Vagina (tissue), 2 donors: ENCODE measurements at places on chromosomes 6 and 20.

- no peak for DNase-seq
Observed at GRCh38 chr20:6882561-6883291, 115.2 kb downstream of the BMP2 start.

GRCh38 chr6:139500977-139501376 is 126.5 kb upstream of the CITED2 start:
- DNase-seq, result no peak

DNA sequence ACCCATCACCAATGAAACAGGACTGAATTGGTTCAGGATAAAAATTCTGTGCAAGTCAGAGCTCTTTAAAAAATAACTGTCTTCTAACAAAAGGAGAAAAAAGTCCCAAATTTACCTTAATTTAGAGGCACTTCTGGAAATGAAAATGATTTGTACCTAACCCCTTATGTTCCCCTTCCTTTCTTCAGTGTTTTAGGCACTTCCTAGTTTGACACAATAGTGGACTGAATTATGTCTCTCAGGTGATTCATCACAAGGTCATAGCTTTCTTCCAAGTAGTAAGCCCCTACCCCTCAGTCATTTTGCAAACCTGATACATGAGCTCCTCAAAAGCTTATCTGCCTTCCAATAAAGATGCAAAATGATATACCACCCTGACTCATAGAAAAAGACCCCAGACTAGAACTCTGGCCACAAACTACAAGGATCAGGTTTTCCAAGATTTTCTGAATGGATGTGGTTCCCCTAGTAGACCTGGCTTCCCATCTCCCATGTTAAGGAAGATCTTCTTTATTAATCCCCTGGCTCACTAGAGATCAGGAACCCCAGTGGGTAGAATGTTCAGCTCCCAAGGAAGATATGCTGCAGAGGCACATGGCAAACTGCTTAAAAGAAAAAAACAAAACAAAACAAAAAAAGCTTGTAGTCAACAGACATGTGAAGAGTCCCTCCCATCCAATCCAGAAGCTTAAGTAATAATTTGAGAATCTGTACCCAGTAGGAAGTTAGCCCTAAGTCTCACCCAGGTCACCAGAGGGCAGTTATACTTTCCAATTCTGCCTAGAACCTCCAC is 3.6 kb downstream of the PPP1R10 start:
- DNase-seq, result no peak

DNA sequence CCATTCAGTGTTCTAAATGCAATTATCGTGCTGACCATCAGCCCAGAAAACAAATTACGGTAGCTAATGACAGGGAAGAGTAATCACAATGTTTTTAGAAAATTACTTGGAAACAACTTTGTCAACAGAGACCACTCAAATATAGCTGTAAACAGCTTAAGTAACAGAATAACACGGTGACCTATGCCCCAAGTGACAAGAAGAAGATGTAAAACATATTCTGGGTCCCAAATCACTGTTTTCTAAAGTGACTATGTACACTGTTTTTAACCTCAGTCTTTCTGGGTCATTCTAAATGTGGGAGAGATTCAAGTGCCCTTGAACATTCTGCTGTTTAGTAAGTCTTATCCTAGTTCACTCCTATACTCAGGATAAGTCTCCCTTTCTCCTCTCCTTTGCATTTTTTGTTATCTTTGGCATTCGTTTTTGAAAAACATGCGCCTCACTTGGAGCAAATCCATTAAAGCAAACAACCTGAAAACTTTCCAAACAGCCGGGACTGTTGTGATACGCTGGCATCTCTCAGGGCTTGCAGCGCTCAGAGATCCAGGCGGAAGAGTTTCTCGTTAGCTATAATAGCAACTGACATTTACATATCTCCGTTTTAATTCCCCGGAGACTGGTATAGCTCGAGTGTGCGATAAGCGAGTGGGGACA is 114.5 kb upstream of the SOX4 start:
- DNase-seq, result no peak

DNA sequence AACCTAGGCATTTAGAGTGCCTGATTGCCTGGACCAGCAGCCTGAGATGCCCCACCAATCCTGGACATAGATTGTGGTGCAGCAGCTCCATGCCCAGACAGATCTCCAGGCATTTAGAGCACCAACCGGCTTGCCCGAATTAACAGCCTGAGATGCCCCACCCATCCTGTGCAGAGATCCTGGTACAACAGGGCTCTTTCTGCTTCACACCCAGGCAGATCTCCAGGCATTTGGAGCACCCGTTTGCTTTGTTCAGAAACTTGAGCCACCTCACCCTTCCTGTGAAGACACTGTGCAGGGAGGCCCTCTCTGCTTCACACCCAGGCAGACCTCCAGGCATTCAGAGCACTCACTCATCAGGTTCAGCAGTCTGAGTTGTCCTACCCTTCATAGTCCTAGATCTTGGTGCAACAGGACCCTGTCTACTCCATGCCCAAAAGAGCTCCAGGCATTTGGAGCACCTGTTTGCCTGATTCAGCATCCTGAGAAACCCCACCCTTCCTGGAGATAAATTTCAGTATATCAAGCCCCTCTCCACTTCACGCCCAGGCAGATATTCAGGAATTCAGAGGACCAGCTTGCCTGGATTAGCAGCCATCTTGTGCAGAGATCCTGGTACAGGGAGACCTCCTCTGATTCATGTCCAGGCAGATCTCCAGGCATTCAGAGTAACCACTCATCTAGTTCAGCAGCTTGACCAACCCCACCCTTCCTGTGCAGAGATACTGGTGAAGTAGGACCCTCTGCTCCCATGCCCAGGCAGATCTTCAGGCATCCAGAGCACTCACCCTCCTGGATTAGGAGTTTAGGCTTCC is 189.2 kb upstream of the FERMT1 start:
- DNase-seq, result no peak
